Activated CD8-positive, alpha-beta memory T cell treated with anti-CD3 and anti-CD28 coated beads for 24 hours (primary cell): ENCODE measurements at places on chromosomes 7 and 10.

DNA sequence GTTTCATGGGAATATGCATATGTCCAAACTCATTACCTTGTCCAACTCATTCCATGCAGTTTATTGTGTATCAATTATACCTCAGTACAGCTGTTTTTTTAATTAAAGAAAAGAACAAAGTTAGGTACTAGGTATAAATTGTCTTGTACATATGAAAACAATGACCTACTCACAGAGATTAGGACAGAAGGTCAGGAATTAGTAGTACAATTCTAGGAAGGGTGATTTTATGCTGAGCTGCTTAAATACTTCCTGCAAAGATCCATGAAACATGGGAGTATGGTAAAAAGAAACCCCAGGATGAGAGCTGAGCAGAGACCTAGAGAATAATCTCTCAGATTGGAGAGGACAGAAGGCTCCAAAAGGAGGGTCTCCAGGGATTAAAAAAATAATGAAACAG is 13.8 kb upstream of the KDM7A start:
- no peak for DNase-seq

GRCh38 chr7:123398921-123399320 is 135.5 kb downstream of the IQUB start:
- DNase-seq: no peak

GRCh38 chr7:37371755-37372154 is 76.9 kb downstream of the ELMO1 start:
- no peak for DNase-seq

GRCh38 chr10:71435571-71436267 is 39.0 kb downstream of the CDH23 start:
- DNase-seq: peak; percentile 38

- no peak for DNase-seq
Observed at GRCh38 chr7:50292165-50292757, 12.3 kb upstream of the IKZF1 start.

DNA sequence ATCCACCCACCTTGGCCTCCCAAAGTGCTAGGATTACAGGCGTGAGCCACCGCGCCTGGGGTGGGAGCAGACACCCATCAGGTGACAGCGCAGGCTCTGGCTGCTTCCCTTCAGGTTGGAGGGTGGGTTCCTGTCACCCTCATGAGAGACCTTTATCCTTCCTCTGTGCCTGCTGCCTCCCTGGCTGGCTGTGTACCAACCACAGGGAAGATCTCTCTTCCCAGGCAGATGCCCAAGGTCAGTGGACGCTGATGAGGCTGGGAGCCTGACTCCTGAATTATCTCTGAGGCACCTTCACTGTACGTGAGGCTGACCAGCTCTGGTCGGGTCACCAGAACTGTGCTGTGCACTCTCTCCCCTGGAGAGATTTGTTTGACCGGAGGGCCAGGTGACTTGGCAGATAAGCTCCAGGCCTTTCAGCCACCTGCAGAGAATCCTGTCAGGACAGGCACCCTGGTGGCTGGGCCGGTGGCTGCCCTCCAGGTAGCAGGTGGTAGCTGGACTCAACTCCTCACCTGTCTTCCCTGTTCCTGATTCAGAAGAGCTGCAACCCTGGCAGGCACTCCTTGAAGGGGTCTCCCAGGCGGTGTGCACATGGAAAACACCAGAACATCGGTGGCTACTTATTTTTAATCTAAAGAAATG is 251.9 kb downstream of the GLRX3 start:
- no peak for DNase-seq

GRCh38 chr7:134850066-134850465 is 70.6 kb downstream of the CALD1 start:
- DNase-seq: no peak

DNA sequence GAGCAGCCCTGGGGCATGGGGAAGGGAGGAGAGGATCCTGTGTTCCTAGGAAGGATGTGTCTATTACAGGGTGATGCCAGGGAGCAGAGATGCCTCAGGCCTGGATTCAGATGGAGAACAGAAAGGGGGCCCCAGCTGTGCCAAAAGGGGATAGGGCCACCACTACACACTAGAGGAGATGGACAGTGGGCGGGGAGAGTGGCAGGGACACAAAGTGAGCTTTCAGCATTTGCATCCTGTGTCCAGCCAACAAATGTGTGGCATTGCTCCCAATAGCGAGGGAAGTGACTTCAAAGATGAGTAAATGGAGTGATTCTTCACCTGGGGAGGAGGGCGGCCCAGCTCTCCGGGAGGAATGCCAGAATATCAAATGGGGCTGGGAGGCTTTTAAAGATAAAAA is 64.9 kb upstream of the WAPL start:
- DNase-seq: no peak

DNA sequence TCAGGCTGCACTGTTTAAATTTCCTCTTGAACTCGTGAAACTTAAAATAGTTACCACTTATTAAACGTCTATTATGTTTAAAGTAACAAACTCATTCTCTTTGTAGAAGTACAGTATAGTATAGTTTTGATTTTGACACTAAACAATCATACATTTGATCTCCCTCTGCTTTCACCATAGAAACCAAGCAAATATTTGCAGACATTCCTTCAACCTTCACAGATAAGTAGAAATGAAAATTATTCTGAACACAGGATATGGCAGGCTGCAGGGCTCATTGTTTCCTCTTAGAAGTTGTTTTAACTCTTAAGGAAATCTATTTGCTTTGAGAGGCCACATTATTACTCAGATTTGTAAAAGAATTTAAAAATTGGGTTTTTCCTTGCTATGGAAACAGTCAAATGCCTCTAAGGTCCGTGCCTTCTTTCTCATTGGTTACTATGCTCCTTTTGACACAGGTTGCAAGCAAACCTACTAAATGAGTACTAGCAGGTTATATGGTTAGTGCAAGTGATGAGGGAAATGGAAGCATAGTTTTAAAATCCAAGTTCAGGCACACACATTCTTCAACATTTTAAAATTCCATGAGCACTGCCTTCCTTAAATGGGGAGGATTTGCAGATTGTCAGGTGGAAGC is 92.8 kb upstream of the FAM133B start:
- DNase-seq: no peak

GRCh38 chr7:19491371-19491770 is 217.5 kb downstream of the POLR1F start:
- no peak for DNase-seq

DNA sequence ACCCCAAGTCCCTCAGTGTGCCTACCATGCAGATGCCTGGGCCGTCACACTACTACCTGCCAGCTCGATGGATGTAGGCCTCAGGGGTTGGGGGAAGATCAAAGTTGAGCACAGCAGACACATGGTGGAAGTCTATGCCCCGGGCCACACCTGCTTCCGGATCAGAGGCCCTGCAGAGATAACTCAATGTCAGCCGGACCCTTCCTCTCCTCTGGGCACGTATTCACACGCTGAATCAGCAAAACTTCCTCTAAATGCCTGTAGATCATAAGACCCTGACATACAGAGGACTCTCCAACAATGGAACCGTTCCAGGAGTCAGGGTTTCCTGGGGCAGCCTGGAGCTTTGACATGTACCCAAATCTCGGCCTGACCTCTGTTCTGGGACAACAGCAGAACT is 3.7 kb downstream of the DDX56 start:
- DNase-seq: no peak

GRCh38 chr10:6678211-6678803 is 98.2 kb upstream of the PRKCQ start:
- peak; percentile 77 for DNase-seq

DNA sequence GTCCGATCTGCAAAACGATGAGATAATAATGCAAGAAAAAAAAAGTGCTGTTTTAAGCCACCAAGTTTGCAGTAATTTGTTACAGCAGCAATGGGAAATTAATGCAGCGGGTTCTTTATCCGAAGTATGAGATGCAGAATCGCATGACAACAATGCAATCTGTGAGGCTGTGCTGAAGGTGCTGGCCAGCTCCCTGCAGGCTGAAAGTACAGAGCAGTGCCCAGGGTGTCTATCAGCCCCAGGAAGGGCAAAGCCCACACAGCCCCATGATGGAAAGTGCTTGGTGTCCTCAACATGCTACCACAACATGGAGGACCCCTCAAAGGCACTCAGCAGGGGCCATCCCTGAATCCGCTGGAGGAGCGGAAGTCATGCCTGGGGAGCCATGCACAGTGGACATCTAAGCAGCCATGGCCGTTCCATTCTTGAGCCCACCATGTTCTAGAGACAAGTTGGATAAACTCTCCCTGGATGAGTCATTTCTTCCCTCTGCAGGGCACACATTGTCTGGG is 199.5 kb upstream of the PFKP start:
- DNase-seq: no peak

GRCh38 chr10:84837877-84838276 is 509.5 kb downstream of the CCSER2 start:
- no peak for DNase-seq

- DNase-seq: no peak
Observed at GRCh38 chr7:75722373-75722772, 16.4 kb downstream of the HIP1 start.

DNA sequence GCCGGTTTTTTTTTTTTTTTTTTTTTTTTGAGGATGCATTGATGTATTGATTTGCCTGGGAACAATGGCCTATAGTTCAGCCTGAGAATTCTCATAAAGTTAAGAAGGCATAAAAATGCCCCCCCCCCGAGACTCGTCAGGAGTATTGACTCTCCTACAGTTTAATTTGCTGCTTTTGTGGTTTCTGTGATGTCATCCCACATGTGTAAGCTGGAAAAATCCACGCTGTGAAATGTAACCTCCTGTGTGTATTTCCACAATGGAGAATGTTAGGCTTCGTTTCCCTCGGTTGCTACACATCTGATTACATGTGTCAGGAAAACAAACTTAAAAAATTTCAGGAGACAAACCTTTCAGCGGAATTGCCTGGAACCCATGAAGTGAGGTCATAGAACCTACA is 117.9 kb downstream of the FANK1 start:
- DNase-seq: no peak

- no peak for DNase-seq
Observed at GRCh38 chr10:69385454-69386350, 31.0 kb downstream of the TACR2 start.

- DNase-seq: no peak
Observed at GRCh38 chr7:18128846-18129245, 101.2 kb upstream of the PRPS1L1 start.
